DMS153 (cell line): ENCODE measurements at places on chromosomes 11 and 22.

DNA sequence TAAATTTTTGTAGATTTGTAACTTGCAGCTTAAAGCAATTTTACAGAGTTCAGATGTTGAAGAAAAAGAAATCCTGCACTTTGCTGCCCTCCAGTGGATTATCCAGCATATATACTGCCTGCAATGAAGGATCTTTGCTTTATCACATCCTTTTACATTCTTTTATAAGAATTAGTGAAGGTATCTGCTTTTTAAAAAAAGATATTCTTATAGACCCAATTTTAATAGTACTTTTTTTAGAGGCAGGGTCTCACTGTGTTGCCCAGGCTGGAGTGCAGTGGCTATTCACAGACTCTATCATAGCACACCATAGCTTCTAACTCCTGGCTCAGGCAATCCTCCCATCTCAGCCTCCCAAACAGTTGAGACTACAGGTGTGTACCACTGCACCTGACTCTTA lies 60.7 kb downstream of the TTC17 start:
- DNase-seq: no peak

DNA sequence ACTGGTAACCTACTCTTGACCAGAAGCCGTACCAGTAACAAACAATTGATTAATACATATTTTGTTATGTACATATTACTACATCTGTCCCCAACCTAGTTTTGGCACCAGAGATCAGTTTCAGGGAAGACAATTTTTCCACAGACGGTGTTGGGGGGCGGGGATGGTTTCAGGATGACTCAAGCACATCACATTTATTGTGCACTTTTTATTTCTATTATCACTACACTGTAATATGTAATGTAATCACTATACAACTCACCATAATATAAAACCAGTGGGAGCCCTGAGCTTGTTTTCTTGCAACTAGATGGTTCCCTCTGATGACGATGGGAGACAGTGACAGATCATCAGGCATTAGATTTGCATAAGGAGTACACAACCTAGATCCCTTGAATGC lies 15.5 kb downstream of the DGCR8 start:
- no peak for DNase-seq

GRCh38 chr11:57703341-57703740 lies 8.7 kb downstream of the MED19 start:
- no peak for DNase-seq

DNA sequence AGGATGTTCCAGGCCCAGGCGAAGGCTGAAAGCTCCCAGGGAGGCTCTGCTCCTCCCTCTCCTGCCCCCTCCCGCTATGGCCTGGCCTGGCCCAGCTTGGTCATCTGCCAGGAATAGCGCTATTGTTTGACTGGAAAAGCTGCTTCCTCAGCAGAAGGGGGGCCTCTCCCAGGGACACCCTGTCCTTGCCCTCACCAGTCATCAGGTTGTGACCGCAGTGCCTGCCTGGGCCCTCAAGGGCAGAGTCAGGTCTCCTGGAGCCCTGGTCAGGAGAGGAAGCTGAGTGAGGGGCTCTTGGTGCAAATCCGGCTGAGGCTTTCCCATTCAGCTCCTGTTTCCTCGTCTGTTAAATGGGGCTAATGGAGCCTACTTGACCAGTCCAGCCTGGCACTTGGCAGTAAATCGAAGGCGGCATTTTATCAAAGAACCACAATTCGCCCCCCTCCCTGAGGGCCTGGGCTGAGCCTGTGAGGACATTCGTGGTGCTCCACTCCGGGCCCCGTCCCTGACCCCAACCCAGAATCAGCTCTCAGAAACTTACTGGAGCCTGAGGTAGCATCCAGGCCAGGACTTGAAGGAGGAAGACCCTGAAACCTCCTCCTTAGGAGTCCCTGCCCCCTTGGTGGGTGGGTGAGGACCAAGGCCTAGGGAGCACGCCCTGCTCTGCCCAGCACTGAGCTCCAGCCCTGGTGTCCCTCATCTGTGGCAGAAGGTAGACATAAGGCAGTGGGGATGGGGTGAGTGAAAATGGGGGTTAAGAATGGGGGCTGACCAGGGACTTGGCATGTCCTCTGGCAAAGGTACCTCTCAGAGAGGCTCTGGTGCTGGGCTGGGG lies 2.0 kb upstream of the CASTOR1 start:
- DNase-seq: peak; percentile 85

GRCh38 chr22:36355362-36355761 lies 32.4 kb downstream of the MYH9 start:
- no peak for DNase-seq

DNA sequence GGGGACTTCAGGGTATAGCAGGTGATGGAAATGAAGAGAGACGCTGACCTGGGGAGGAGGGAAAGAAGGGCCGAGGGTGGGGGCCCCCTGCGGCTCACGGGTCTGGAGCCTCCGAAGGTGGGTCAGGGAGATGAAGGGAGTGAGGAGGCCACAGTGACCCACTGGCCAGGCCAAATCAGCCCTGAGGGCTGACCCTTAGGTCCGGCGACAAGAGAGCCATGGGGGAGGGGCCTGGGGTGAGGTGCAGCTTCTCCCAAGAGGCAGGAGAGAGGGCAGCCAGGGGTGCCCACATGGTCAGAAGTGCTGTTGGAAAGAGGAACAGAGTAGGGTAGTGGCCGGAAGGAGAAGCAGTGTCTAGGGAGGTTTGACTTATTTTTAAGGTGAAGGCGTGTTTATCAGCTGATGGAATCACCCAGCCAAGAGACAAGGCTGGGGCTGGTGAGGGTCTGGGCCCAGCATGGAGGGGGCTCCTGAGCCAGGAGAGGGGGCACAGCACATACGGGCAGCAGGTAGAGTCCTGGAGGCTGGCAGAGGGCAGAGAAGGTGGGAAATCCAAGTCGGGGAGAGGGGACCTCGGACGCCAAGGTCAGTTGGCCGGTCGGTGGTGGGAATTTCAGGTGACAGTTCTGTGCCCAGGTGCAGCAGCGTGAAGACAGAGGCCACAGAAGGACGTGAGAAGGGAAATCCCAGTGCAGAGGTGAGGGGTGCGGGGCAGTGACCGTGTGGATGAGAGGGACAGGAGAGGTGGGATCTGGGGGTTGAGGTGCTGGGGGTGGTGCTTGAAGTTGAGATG lies 49.0 kb downstream of the LINC01488 start:
- no peak for DNase-seq

DNA sequence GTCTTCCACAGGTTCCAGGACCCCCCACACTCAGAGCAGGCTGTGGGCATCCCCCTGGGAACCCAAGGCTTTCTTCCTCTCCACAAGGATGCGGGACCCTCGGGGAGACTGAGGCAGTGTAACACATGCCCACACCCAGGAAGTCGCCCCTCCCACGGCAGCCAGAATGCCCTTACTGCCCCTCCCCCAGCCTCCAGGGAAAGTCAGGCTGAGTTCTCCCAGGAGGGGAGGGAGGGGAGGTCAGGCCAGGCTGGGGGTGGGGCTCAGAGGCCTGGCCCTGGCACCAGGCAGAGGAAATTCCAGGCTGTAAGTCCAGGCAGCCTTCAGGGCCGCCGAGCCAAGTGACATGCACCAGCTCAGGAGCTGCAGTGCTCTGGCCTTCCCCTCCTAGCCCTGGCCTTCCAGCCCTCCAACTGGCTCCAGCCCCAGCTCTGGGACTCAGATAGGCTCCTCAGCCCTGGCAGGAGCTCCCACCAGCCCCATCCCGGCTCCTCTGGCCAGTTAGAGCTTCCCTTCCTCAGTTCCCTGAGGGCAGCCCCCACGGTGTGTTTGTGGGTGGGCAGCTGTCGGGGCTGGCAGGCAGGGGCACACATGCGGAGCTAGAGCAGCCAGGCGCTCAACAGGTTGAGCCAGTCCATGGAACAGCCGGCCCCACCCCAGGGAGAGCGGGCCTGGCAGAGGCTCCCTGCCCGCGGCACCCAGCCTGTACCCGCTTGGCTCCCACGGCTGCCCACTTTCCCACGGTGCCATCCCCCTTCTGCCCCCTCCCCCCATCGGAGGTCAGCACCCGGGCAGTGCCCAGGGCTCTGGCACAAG lies 3.6 kb downstream of the BCL9L start:
- no peak for DNase-seq

GRCh38 chr11:124729571-124729970 lies 10.2 kb upstream of the NRGN start:
- no peak for DNase-seq

DNA sequence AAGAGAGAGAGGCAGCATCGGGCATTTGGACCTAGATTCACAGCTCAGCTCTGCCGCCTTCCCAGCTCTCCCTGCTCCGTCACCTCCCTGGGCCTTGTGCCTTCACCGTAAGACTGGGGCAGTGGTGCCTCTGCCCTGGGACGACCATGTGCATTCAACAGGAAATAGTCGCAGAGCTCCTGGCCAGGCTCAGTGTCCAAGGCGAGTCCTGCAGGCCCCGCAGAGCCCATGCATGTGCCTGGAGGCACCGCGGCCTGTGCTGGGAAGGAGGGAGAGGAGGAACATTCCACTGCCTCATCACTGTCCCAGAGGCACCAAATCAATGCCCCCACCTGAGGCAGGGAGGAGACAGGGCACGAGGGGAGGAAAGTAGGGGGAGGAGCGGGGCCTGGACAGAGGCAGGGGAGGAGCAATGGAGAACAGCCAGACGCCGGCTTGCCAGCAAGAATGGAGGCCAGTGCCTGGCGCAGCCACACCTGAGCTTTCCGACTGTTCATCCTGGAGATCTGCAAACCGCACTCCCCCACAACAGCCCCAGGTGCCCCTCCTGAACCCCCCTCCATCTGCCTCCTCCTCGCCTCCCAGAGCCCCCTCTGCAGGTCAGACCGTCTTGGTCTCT lies 74.4 kb upstream of the PRR5 start:
- no peak for DNase-seq

DNA sequence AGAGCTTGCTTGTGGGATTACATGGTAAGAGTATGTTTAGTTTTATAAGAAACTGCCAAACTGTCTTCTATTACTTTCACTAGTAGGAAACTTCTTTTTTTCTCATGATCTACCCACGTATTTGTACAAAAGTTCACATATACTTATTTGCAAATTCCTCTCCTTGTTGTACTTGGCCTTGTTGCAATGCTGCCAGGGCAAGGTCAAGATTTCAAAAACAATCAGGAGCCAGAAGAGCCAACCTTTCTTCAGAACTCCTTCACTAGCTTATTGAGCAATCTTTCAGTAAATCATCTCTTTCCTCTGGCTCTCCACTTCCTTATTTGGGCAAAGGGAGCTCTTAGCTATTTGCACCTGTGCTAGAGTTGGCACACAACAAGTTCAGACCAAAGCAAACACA lies 9.7 kb downstream of the SRSF8 start:
- DNase-seq: no peak

DNA sequence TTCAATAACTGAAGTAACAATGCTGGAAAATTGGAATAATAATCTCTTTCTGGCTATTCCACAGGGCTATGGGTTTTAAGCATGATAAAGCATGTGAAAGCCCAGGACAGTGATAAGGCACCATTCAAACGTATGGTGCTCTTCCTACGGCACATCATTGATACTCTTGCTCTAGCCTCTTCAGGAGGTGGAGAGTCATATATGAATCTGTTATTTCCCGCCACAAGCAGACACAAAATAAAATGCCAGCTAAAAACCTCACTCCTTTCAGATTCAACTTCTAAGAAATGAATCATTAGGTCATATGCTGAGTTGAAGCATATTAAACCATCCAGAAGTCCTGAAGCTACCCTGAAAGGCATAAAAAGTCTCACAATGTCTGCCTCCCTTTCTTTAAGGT lies 49.9 kb downstream of the FZD4 start:
- DNase-seq: no peak

DNA sequence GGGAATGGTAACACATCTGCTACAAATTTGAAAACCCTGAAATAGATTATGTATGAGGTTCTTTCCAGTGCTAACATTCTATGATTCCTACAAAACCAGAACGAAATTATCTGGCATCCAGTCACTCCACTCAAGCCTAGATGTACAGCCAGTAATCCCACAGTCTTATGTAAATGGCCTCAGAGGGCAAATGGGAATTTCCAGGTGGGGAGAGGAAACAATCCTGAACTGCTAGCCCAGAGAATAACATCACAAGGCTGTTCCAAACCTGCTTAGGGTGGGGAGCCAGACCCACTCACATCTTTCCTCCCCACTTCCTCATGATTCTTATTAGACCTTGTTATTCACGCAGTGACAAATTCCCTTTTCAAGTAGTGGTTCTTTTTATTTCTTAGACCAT lies 3.5 kb downstream of the FIBIN start:
- DNase-seq: no peak

- DNase-seq: peak; percentile 78
Observed at GRCh38 chr22:50185375-50186087, at the start of gene TRABD. TRABD (plus strand) TSS chr22:50185913; CDS start chr22:50193061, 7,148 bp downstream.

- DNase-seq: no peak
Observed at GRCh38 chr11:82939456-82939855, 37.9 kb downstream of the DDIAS start.

DNA sequence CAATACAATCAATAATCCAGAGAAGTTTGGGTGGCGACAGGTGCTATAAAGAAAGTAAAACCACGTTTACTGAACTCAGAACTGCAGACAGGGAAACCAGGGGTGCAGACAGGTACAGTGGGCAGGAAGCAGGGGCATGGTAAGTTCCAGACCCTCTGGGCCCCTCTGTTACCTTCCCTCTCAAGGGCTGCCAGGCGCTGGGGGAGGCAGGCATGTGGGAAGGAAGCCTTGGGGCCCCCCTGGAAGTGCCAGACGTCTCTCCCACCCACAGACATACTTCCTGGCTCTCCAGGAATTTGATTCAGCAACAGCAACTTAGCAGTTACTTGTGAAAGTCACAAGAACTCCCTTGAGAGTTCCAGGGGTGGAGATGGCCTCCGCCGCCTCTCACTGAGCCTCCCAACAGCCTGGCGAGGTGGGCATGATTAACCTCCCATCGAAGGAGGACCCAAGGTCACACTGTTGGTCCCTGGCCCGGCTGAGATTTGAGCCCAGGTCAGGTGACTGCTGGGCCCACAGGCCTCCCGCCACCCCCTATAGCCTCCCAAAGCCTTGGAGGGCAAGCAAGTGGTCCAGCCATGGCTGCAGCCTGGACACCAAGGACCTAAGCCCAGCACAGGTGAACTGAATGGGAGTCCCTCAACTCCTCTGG lies 14.1 kb upstream of the TSKU start:
- no peak for DNase-seq

GRCh38 chr11:66083767-66084166 lies 13.7 kb downstream of the PACS1 start:
- DNase-seq: no peak

GRCh38 chr11:689625-690024 lies 5.4 kb downstream of the DEAF1 start:
- DNase-seq: no peak

- no peak for DNase-seq
Observed at GRCh38 chr11:95066716-95067038, at the start of gene SRSF8. SRSF8 (plus strand) TSS chr11:95066919; CDS start chr11:95067227, 308 bp downstream.

DNA sequence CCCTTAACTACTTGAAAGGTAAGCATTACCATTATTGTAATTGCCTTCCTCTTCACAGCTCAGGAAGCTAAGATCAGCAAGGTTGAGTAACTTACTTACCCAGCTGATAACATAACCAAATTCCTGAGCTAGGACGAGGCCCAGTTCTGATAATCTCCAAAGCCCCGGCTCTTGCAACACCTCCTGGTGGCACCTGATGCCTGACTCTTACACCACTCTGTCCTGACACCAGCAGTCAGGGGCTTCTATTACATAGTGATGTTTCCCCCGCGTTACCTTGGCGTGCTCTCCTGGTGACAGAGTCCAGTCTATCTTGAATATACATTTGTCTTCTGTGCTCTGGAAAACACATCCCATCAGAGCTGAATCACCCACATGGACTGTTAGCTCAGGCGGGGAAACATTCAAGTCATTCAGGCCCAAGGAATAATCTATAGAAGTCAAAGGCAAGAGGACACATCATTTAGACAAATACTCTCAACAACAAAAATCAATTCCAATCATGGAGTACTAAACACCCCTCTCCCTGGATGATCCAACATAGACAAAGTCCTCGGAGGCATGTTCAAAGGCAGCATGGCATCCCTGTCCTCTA lies 12.6 kb downstream of the JAML start:
- no peak for DNase-seq
